ENCODE measurements at places on chromosomes 7 and 10.

GRCh38 chr7:157753713-157754415, 417.1 kb downstream of the DNAJB6 start:
- DNase-seq, result no peak

DNA sequence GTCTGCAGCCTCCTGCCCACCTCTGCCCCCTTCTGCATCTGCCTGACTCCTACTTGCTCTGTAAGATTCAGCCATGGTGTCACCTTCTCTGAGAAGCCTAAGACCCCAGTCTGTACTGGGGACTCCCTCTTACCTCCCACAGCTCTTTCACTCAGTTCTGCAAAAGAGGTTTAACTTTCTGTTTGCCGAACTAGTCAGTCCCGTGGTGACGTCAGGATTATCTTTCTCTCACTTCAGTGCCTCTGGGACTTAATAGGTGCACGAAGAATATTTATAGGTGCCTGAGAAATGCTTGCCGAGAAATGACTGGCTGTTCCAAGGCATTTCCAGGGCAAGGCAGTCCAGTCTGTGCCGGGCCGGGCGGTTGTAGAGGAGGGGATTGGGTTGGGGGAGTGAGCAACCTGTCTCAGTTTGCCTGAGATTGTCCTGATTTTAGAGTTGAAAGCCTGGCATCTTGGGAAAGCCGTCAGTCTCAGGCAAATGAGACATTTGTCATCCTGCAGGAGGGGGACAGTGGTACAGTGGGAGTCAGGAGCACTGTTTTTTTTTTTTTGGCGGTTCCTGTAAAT, 227.5 kb upstream of the NPVF start:
- no peak for DNase-seq

- no peak for DNase-seq
Measured at GRCh38 chr7:117675497-117676435, 195.9 kb downstream of the CFTR start.

- no peak for DNase-seq
Measured at GRCh38 chr10:60237977-60238758, 151.5 kb downstream of the ANK3 start.

- DNase-seq, result peak; percentile 51
Measured at GRCh38 chr7:100894860-100895700, 608 bp downstream of the ACHE start.

- no peak for DNase-seq
Measured at GRCh38 chr7:39394105-39394680, 172.0 kb upstream of the YAE1 start.
